ENCODE measurements at places on chromosomes 7 and 10.

DNA sequence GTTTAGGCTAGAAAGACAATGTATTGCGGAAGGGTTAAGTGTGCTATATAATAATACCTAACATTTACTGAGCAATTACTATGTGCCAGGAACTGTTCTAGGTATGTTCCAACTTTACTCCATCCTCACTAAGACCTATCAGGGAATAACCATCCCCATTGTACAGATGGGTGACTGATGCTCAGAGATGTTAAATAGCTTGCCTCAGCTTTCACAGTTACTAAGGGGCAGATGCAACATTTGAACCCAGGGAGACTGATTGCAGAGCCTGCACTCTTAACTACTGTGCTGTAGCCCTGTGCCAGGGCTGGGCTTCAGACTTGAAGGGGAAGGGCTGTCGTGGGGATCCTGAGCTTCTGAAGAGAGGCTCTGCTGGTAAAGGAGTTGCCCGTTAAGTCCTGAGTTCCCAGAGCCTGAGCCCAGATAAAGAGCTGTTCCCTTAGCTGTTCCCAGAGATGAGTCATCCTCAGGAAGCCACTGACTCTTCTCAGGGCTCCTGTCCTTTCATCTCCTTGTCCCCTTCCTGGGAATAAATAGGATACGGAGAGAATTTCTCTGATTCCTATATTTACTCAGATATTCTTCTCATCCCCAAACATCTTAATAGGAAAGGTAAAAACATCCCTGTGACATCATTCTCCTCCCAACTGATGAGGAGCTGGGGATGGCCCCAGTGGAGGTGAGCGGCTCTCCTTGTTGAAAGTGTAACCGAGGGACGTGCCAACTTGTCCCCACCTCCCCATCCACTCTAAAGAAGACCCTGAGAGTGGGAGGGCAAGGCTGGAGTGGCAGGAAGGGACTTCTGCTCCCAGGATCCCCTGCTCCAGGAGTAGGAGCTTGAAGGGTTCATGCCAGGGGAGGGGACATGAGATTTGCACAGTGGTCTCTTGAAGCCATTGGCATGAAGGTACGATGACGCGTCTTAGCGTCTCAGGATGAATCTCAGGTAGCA lies 28.0 kb upstream of the HABP2 start:
- no peak for DNase-seq

DNA sequence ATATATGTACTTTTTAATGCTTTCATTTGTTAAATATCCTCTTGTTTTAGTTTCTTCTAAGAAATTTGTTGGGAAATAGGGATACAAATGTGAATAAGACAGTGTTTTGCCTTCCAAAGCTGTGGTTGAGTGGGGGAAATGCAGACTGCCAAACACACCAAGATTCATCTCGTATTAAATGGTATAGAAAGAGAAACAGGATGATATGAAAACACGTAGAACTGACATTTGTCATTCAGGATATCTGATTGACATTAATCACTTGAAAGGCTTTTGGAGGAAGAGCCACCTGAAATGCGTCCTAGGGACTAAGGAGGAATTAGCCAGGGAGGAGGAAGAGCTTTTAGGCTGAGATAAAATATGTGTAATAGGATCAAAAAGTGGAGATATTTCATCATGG lies 287.4 kb upstream of the SEMA3C start:
- no peak for DNase-seq

DNA sequence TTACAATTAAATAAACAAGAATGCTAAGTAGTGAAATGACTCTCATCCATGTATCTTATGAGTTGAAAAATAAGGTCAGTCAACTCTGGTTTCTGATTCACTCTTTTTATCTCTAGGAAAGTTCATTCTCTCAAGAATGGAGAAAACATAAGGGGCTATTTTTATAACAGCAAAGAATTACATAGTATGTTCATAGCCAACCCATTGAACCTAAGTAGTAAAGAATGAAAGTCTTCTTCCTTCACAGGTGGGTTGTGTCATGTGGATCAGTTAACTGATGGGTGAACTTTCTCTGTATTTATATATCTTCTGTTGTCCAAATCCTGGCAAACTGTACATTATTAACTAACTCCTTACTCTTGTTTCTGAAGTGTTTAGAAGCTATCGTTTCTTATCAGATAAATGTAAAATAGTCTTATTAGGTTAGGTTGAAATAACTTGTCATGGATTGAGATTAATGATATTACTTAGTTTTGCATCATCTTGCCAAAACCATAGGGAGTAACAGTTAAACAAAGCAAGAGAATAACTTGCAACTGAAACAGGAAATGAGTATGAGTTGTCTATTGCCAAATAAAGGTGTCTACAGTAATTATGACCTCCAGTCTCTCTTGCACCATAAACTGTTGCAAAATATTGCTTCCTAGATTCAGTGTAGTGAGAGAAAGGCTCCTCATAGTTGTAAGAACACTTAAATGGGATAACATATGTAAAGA lies 86.8 kb downstream of the ANKRD7 start:
- DNase-seq: peak; percentile 59

DNA sequence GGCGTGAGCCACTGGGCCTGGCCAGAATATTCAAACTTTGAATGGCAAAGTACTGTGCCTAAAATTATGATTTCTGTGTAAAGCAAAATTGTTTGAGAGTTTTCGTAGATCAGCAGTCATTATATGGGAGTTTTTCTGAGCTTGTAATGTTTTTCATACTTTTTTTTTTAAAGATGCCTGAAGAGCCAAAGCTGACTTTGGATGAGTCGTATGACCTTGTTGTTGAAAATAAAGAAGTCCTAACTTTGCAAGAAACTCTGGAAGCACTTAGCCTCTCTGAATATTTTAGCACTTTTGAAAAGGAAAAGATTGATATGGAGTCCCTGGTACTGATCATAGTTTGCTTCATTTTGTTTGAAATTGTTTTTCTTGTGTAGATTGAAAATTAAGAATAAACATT lies 26.7 kb downstream of the SEC23IP start:
- DNase-seq: no peak

GRCh38 chr7:16421333-16422102 lies at the start of gene CRPPA:
CRPPA (minus strand) TSS chr7:16421538; CDS start chr7:16421322, 216 bp downstream.
- DNase-seq: peak; percentile 8

GRCh38 chr10:129079705-129080104 lies 387.3 kb upstream of the MGMT start:
- no peak for DNase-seq

DNA sequence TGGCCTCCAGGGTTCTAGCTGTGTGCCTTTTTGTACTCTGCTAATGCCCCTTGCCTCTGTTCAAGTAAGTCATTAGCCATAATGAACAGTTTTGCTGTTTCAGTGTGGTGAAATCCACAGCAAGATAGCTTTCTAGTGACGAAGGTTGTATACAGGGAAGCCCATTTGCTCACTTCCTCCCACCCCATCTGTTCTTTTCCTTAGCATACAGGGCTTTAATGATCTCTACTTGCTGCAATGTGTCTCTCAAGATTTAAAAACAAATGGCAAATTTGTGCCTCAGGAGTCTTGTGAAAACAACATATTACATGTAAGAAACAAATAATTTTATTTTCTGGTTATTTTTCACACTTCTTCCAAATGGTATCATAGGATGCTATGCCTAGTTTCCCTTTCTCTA lies 243.2 kb downstream of the CDK14 start:
- DNase-seq: no peak

DNA sequence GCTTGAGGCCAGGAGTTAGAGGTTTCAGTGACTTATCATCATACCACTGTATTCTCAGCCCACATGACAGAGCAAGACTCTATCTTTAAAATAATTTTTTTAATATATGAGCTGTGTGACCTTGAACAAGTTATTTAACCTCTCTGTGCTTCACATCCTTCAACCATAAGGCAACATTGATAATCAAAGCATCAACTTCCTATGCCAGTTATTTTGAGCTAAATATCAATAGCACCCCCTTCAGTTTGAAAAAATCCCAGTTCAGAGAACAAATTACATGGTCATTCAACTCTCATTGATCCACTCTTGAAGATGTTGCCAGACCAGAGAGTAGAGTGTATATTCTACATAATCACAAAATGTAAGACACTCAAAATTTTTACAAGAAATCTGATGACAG lies 53.0 kb downstream of the ASNS start:
- DNase-seq: no peak

DNA sequence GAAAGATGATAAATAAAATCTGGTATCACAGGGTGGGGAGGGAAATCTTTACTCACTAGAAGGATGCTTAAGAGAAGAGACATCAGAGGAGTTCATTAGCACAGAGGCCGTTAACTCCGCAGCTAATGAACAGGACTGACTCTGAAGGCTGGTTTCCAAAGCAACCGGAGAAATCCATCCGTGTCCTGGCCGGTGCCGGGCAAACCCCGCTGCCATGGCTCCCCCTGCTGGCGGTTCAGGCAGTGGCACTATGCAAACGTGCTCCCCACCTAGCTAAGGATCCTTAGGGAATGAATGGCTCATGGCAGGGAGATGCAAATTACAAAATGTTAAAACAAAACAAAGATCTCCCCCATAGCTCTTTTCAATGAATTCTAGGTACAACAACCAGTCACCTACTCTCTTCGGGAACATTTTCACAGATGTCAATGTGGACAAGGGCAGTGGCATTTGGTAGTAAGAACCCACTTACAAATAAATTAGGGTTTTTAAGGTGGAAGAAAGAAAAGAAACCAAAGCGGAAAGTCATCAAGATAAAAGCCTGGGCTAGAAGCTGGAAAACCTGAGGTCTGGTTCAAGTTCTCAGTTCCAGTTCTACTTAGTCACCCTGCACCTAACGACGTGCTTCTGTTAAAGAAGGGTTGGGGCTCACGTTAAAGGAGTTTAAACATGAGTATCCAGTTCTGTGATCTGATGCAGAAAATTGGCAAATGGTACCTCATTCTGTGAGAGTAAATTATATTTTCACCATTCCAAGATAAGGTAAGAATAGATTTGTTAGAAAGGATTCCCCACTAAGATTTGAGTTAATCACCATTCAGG lies 138.2 kb downstream of the SVIL start:
- DNase-seq: peak; percentile 63

DNA sequence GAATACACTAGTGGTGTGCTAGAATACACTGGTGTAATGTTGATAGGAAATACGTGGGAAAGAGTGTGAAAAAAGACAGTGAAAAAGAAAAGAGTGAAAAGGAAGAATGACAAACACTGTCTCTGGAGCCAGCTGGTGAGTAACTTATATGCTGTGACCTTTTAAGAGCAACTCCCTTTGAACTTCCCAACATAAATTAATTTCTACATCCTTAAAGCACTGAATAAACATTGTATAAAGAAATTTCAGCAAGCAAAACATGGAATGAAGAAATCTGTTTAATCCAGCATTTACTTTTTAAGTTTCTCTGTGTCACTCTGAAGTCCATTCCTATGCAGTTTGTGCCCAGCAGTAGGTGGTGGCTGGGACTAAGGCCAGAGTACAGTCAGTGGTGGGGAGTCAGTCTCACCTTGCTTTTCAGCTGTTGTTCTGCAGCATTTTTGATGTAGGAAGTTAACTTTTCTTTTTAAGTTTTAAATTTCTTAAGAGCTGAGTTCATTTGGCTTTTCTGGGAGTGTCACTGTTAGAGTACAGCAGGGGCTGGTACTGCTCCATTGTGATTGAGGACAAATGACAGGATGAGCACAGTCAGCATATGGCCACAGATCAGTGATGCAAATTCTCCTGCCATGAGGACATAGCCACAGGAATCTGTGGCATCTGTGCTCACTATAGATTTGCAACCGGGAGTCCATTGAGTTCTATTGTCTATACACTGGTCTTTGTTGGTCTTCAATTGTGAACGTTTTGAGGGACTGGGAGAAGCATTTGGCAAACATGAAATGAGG lies 321.8 kb downstream of the ZNF248 start:
- no peak for DNase-seq

DNA sequence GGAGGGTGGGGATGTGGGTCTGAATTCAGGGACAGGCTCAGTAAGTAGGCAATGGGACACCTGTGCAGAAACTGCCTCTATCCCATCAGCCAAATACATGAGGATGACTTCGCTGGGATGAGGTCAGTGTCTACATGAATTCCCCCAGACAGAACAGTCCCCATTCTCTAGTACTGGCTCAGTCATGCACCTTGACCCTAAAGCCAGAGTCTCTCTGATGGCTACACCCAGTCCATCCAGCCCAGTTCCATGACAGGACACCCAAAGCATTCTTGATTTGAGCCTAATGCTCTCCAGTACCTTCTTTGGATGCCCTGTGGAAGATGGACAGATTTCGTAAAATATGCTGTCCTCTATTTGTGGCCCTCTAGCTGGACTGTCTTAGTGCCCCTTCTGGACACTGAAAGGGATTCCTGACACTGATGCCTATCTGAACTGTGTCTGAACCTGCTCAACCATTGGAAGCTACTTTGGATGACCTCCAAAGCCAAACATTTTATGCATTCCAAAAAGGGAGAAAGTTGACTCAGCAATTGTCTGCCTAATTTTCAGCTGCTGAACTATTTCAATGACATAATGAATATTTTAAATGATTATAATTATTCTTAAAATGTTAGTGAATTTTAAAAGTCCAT lies 14.6 kb downstream of the SFRP4 start:
- no peak for DNase-seq

DNA sequence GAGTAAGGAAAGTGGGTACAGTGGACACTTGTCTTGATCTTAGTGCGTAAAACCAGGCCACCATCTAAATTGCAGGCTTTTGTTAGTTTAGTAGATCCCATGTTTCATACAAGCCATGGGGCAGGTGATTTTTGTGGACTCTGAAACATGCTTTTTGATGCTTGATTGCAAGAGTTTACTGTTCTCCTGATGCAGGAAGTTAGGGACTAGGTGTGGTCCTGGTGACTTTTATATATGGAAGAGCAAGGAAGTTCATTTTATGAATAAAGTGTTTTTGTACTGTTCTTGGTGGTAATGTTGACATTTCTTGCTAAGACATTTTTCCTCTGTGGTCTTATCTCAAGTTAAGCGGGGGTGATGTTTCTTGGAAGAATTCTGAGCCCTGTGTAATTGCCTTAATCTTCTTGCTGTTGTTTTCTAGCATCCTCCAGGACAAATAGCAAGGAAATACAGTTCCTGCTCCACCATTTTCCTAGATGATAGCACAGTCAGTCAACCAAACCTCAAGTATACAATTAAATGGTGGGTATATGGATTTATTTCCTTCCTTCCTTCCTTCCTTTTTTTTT lies 89.0 kb upstream of the GJD4 start:
- no peak for DNase-seq

DNA sequence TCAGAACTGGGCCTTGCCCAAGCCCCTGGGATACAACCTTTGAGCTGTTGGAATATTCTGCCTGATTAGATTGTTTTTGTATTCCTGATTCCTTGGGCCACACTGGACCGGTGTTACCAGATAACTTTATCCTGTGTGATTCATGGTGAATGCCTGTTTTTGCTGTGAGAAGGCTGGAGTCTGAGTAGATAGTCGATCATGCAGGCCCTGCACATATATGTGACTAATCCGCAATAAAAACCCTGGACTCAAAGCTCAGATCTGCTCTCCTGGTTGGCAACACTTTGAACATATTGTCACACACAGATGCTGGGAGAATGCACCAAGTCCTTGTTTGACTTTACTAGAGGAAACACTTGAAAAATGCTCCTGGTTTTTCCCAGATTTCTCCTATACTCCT lies 183.9 kb upstream of the MBL2 start:
- DNase-seq: no peak
